ENCODE measurements at places on chromosomes 7 and 10.

- peak; percentile 76 for DNase-seq
Measured at GRCh38 chr10:73495226-73495883, 469 bp downstream of the PPP3CB start.

GRCh38 chr10:63608511-63608910 is 87.3 kb downstream of the REEP3 start:
- DNase-seq, result no peak

DNA sequence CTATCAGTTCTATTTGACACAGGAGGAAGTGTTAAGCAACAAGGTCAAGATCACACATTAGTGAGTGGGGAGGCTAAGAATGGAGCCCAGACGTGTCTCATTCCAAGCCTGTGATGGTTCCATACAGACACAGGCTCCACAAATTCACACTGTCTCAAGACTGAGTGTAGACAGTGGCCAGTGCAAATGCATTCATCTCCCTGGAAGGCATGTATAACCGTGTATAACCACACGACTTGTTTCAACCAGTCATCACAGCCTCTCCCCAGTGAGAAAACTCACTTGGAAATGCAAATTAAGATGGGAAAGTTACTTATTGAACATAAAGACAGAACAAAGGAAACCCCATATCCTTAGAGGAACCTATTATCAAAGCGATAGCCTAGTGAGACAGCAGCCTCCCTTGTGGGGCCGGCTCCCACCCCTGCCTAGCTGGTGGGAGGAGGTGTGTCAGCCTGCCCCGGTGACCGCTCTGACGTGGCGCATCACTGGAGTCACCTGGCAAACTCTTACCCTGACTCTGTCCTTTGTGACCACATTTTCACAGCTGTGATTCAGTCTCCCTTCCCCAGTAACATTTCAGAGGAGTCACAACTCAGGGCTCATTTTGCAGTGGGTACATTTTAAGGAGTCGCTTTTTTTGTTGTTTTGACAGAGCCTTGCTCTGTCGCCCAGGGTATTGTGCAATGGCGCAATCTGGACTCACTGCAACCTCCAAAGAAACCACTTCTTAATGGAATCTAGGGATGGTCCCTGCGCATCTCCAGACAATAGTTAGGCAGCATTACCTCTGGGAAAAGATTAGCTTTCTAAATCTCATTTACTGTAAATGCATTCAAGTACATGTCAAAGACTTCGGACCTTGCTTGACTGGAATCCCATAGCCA is 126.6 kb upstream of the PARD3 start:
- no peak for DNase-seq

DNA sequence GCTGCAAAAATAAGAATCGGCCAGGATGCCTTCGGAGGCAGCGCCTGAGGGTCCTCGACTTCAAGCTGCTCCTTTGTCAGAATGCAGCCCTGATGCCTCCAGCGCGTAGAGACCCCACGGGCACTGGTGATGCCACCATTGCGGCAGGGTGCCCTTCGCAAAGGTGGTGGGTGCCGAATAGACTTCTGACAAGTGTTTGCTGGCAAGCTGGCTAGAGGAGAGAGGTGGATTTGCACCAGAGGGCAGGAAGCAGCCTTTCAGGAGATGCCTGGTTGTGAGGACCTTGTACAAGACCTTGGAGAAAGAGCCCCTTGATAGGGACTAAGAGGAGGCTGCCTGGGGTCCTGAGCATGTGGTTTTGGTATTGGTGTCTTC is 103.2 kb upstream of the PPIF start:
- no peak for DNase-seq

DNA sequence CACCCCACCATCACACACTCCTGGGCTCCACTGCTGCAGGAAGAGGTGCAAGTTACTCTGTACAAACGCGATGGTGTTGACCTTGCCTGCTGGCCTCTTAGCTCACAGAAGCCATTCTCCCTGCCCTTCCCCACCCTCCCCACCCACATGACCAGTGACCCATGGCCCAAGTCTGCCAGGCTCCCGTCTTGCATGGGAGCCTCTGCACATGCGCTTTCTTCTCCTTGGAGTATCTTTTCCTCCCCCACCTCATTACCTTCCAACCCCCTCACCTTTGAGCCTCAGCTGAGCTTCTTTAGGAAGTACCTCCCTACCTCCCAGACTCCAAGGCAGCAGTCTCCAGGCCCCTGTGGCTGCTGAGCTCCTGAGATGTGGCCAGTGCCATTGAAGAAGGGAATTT is 337.7 kb upstream of the ZNF32 start:
- no peak for DNase-seq

GRCh38 chr7:44066494-44067063 is 1.2 kb upstream of the PGAM2 start:
- DNase-seq, result no peak

DNA sequence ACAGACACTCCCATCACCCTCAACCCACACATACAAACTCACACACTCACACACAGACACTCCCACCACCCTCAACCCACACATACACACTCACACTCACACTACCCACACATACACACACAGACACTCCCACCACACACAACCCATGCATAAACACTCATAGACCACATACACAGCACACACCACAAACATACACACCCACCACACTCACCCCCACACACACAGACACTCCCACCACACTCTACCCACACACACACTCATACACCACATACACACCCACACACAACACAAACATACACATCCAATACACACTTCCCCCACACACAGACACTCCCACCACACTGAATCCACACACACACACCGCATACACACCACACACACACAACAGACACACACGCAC is 521.2 kb downstream of the TCERG1L start:
- no peak for DNase-seq

DNA sequence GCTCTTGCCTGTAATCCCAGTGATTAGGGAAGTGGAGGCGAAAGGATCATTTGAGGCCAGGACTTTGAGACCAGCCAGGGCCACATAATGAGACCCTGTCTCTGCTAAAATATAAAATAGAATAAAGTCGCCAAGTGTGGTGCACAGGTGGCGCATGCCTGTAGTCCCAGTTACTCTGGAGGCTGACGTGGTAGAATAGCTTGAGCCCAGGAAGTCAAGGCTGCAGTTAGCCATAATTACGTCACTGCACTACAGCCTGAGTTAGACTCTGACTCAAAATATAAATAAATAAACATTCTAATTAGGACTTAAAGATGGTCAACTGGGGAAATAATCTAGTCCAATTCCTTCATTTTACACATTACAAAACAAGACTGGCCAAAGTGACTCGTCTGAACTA is 768 bp downstream of the CHCHD2 start:
- no peak for DNase-seq

DNA sequence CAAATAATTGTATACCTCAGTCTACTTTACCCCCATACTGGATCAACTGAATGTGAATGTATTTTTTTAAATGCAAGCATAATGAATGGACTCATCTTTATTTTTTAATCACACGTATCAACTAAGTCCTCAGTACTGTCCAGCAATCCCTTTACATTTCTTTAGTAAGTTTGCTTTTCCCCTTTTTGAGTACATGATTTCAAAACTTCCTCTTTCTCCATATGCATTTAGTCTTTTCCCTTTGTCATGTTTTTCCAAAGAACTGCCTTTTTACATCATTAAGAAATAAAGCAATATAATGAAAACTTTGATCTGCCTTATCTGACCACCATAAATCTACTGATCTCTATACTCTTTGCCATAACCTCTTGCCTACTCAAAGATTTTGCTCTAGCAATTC is 182.5 kb upstream of the AKR1E2 start:
- DNase-seq, result no peak

GRCh38 chr7:157464971-157465886 is 128.4 kb downstream of the DNAJB6 start:
- DNase-seq, result no peak

DNA sequence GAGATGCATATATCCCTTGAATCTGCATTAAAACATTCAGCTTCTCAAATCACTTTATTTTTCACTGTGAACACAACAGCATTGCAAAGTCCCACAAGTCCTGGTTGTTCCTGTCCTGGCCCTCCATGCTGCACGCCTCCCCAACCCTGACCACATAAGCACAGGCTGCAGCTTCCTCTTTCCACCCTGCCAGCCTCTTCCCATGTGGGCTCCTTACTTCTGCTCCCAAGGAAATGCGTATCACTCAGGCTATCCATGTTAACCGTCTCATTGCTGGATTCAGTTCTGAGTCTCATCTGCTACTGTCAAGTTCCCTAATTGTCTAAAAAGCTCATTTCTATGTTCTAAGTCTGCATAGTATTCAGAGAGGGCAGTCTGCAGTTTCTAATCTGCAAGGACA is 89.7 kb upstream of the ZPBP start:
- no peak for DNase-seq

GRCh38 chr7:11895337-11895736 is 63.3 kb upstream of the THSD7A start:
- DNase-seq, result no peak

DNA sequence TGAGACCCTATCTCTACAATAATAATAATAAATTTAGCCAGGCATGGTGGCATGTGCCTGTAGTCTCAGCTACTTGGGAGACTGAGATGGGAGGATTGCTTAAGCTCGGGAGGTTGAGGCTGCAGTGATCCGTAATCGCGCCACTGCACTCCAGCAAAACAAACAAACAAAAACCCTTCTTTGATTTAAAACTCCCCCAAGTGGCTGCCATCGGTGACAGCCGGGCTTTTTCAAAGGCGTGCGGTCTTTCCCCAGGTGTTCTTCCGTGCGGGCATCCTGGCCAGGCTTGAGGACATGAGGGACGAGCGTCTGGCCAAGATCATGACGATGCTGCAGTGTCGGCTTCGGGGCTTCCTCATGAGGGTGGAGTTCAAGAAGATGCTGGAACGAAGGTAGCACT is 1.9 kb upstream of the MYH16 start:
- no peak for DNase-seq

DNA sequence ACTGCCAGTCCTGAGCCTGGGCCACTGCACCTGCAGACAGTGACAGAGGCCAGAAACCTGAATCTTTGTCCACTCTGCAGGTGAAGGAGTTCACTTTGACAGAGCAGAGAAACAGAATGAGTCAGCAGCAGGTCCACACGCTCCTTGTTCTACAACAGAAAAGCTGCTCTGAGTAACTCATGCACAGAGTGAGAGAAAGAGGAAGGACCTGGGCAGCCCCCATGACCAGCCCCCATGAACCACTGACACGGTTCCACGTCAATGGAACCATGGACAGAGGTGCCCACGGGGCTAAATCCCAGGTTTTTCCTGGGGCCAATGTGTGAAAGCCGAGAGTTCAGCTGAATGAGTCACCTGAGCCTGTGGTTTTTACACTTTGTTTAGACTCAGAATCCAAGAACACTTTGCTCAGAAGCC is 40.8 kb upstream of the CTBP2 start:
- no peak for DNase-seq

DNA sequence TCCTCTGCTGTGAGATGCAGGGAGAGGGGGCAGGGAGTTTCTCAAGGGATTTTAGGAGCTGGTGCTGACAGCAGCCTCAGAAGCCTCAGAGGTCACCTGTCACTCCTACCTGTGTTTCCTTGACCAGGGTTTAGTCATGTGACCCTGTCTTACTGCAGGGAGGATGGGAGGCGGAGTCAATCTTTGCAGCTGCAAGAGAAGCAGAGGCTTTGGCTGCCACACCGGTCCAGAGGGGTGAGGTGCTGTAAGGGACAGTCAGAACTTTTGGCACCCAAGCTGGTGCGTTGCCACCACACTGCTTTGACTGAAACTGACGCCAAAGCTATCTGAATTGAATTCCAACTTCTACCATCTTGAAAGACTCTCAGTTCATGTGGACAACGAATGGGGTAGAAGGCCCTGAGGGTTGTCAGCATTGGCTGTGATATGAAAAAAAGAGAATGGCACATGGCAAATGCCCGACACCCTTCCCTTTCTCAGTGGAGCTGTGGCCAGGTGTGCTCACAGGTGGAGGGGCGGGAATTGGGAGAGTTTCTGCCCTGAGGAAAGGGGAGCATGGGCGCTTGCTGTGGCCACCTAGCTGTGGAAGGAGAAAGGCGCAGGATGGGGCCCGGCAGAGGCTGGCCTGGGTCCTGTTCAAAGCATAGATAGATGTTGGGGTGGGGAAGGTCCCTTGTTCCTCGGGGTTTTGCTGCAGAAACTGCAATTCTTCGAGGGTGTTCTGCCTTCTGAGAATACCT is 69.3 kb downstream of the ARHGAP22 start:
- DNase-seq, result no peak

DNA sequence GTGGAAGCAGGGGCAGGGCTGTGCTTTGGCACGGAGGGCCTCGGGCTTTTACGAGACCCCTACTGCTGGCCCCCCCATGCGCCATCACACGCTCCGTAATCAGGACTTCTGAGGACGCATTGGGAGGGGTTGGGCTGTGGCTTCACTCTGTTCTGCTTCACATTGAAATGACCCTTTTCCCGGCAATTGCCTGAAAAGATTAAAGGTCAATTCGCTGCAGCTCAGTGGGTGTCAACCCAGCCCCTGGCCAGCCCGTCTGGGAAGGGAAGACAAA is 41.7 kb upstream of the UBE3C start:
- DNase-seq, result no peak

DNA sequence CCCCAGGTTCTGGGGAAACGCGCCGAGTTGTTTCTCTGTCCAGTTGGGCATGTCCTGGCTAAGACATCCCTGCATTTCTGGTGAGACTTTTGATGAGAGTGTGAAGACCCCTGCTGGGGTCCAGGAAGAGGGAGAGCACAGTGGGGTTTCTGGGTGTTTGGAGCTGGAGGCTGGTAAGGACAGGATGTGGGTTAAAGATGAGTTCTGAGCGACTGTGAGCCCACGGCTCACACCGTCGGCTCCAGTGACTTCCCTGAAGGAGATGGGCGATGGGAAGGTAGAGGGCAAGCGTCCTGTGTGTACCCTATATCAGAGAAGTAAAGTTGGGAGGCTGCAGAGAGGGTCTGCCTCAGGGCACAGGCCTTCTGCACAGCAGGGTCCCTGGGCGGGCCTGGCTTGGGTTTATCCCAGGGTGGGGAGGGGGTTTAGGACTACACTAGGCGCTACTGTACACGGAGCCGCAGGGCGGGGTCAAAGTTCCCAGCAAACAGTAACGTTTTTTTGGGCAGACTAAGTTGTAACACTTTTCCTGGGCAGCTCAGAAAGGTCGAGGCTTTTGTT is 3.6 kb downstream of the EMX2 start:
- no peak for DNase-seq

DNA sequence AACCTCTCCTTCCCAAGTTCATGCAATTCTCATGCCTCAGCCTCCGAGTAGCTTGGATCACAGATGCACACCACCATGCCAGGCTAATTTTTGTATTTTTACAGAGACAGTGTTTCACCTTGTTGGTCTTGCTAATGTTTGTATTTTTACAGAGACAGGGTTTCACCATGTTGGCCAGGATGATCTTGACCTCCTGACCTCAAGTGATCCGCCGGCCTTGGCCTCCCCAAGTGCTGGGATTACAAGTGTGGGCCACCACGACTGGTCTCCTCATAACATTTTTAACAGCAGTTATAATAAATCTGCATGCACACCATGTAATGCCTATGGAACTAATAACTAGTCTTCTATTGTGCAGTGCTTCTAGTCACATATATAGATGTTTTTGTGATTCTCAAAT is 123.8 kb upstream of the VKORC1L1 start:
- no peak for DNase-seq

Data from right lung (tissue), 10 donors.